GM23248 (cell line): ENCODE measurements at places on chromosomes 5 and 9. TPM values are rescaled to one million over a fixed set of nuclear protein-coding genes. Genes with fewer than 3 reads are reported as not detected.

DNA sequence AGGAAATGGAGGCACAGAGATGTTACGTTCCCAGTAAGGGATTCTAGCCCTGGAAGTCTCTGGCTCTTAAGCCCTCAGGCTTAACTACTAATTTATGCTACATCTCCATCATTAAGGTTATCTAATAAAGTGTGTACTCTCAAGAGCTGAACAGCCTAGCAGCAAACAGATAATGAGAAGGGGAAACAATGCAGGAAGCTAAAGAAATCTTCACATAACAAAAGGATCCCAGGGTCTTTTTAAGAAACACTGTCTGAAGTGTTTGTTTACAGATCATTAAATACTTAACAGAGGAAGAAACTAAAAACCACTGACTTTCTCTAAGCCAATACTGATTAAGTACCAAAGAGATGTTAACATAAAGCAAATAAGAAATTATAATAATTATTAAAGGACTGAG lies 129.0 kb downstream of the PAPPA start:
- DNase-seq: no peak

Gene C9orf72
- total RNA-seq: 4.0 and 5.1 TPM in 2 replicates

- no peak for DNase-seq
Measured at GRCh38 chr9:38337706-38338264, 54.7 kb upstream of the ALDH1B1 start.

Gene EIF4E1B
- total RNA-seq: not detected in 2 replicates

- DNase-seq: no peak
Measured at GRCh38 chr5:59301727-59302126, 591.8 kb downstream of the PDE4D start.

GRCh38 chr5:109168151-109168550 lies 241.6 kb downstream of the PJA2 start:
- DNase-seq: no peak

DNA sequence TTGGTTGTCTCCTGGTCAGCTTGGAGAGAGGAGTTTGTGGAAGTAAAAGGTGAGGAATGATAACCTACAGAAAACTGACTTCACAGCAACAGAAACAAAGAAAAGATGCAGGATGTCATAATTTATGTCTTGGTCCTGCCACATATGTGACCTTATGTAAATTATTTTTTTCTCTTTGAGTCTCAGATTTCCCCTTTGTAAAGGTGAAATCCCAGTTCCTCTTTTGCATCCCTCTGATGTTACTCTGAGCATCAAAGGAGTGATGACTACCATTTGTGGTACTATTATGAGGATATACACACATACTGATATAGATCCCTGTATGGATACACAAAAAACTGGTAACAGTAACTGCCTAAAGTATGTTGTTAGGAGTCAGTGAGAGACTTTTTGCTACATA lies 1.4 kb upstream of the THG1L start:
- no peak for DNase-seq

GRCh38 chr5:88658886-88659285 lies 224.1 kb downstream of the MEF2C start:
- no peak for DNase-seq

DNA sequence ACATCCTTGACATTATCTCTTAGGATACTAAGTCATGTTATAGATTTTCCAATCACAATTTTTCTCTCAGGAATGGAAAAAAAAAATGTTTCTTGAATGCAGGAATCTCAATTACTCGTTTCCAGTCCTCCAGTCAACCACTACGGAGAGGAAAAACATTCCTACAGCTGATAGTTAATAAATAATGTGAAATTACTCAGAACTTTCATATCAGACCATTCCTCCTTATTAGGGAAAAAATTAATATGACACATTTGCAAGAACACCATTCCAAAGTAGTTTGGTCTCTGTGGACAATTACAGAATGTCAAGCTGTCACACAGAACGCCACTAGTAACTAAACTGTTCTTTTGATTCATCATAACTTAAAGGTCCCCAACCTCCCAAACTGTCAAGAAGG lies 31.5 kb downstream of the MED27 start:
- no peak for DNase-seq

- DNase-seq: no peak
Measured at GRCh38 chr5:181028032-181028819, 11.8 kb upstream of the BTNL9 start.

GRCh38 chr9:36328798-36329411 lies 70.7 kb upstream of the GNE start:
- DNase-seq: peak; percentile 70

Gene BHMT2
- total RNA-seq: 4.4 and 15.9 TPM in 2 replicates

DNA sequence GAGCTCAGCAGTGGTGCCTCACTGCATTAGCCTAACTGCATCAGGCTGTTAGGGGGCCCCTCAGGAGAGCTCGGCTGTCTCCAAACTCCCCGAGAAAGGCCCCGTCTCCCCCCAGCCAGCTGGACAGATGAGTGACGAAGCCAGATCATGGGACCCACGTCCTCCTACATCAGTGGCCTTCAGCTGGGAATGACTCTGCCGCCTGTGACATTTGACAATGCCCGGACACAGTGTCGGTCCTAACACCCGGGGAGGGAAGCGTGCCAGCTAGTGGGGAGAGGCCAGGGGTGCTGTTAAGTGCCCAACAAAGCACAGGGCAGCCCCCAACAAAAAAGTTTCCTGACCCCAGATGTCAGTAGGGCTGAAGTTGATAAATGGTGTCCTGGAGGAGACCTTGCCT lies 375.2 kb upstream of the IRX2 start:
- no peak for DNase-seq

Gene PDE6A
- not detected in 2 replicates for total RNA-seq

- DNase-seq: peak; percentile 39
Measured at GRCh38 chr5:157816682-157817386, 42.1 kb downstream of the CLINT1 start.

- no peak for DNase-seq
Measured at GRCh38 chr9:93318480-93318879, 133.0 kb upstream of the FAM120A start.

GRCh38 chr9:98117984-98118639 lies 910 bp downstream of the TRIM14 start:
- DNase-seq: peak; percentile 30

Gene FGF10
- not detected in 2 replicates for total RNA-seq

DNA sequence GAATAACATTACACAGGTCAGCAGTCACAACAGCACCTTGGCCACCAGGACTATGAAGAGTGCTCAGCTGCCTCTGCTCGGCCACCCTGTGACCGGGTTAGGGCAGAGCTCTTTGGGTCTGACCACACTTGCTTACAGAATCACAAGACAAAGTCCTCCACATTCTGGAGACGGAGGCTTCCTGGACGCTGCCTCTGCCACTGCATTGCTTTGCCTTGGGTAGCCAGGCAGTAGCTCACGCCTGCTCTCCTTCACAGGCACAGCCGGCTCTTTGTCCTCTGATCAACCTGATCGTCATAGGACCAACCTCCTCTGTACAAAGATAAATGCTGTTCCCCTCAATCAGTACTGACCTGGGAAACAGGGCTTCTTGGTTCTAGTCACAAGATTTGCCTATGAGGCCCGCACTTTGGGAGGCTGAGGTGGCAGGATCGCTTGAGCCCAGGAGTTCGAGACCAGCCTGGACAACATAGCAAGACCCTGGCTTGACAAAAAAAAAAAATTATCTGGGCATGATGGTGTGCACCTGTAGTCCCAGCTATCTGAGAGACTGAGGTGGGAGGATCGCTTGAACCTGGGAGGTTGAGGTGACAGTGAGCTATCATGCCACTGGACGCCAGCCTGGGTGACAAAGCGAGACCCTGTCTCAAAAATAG lies 128.4 kb upstream of the IER5L start:
- no peak for DNase-seq

GRCh38 chr5:153400931-153401330 lies 89.5 kb upstream of the GRIA1 start:
- DNase-seq: peak; percentile 78

Gene NPDC1
- 41.9 and 43.1 TPM in 2 replicates for total RNA-seq

- peak; percentile 92 for DNase-seq
Measured at GRCh38 chr9:98998441-98999151, 54.9 kb downstream of the COL15A1 start.

Gene MEIKIN
- total RNA-seq: not detected in 2 replicates

DNA sequence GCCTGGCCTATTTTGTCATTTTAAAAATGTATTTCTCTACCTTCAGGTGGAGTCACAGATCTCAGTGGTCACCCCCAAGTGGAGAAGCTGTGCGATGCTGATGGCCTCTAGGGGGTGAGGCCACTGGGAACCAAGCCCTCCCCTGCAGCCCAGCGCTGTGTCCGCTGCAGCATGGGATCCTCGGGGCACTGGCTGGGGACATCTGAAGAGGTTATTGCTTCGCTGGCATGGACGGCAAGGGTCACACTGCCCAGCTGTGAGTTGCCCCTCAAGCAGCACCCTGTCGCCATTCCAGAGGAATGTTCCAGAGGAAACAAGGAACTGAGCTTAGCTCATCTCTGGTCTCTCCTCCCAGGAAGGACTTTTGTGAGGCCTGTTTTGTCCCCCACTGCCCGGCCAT lies 119.6 kb upstream of the S1PR3 start:
- DNase-seq: no peak

DNA sequence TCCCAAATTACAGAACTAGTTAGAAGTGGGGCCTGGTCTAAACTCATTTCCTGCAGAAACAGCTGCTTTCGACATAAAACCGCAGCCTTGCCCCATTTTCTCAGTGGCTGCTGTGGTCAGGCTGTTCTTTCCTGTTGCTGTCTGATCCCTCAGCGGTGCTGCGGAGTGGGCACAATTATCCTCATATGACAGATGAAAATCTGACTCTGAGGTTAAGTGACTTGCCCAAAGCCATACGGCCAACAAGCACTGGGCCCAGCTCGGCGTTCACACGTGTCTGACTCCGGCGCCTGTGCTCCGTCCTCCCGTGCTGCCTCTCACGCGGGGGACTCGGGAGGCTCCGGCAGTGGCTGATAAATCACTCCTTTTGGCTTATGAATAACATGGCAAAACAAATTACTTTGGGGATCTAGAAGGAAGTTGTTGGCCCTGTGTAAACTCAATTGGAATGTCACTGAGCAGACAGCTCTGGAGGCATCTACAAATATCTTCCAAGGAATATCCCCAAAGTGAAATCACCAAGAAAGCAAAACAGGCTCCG lies 142.6 kb upstream of the LMX1B start:
- peak; percentile 91 for DNase-seq

GRCh38 chr5:181052672-181053487 lies 12.8 kb downstream of the BTNL9 start:
- DNase-seq: peak; percentile 23

Gene IFNA7
- not detected in 2 replicates for total RNA-seq

DNA sequence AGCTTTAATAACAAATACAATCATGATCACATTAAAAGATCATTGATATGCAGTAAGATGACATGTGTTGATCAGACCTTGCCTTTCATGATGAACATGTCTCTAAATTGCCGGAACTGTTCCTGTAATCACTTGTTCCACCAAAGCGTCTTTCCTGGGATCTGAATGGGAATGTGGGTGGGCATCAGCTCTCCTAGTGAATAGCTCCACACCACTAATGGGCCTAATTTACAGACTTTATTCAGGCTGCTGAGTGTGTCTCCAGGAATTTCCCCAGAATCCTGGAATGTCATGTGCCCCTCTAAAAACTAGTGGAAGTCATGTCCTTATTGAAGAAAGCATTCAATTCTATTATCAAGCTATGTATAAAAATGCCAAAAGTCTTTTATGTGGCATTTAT lies 765.1 kb upstream of the CTNND2 start:
- no peak for DNase-seq

DNA sequence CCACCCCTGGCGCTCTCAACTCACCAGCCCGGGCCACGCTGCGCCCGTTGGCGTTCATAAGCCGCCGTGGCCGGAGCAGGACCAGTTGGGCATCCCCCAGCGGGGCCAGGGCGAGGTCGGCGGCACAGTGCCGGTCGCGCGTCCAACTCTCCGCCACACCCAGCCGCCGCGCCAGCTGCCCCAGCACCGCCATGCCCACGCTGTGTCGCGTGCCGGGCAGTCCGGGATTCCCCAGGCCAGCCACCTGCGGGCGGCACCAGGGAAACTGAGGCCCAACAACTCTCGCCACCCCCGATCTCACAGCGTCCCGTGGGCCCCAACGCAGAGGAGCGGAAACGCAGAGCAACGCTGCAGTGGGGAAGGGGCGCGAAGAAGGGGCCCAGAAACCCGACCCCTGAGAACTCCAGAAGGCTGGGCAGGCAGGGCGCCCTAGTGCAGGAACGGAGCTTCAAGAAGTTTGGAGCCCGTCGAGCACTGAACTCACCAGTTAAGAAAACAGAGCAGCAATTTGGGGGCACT lies 453 bp downstream of the PTRH1 start:
- DNase-seq: peak; percentile 68

- DNase-seq: peak; percentile 23
Measured at GRCh38 chr5:92613546-92613945, 967.5 kb downstream of the NR2F1-AS1 start.

Gene OSMR
- 52.5 and 70.8 TPM in 2 replicates for total RNA-seq

GRCh38 chr9:95060234-95060633 lies 257.3 kb downstream of the FANCC start:
- DNase-seq: no peak

Gene CDH12
- total RNA-seq: not detected in 2 replicates

Gene MPDZ
- total RNA-seq: 29.2 and 31.9 TPM in 2 replicates

GRCh38 chr5:51104556-51104955 lies 278.7 kb upstream of the ISL1 start:
- DNase-seq: no peak

Gene LAMC3
- not detected in 2 replicates for total RNA-seq

GRCh38 chr9:131546336-131547084 lies 1.2 kb downstream of the PRRT1B start:
- peak; percentile 41 for DNase-seq

DNA sequence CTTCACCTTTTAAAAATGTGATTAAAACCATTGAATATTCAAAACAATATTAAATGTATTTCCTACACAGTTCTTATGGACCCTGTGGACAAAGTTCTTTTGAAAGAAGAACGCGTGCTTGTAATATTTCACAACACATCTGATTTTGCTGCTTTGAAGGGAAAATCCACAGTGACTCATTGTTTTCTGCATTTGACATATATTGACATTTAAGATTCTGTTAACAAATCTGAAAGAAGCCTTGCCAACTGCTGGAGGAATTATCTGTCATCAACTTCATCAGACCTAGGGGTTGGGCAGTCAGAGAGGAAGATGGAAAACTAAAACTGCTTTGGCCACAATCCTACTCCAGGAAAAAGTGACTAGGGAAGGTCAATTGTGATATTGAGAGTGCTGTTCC lies 56.9 kb upstream of the RASEF start:
- no peak for DNase-seq

Gene ANXA6
- total RNA-seq: 384 and 409 TPM in 2 replicates

GRCh38 chr5:169978714-169979113 lies 1.6 kb downstream of the INSYN2B start:
- DNase-seq: peak; percentile 63

Gene TMEM174
- not detected in 2 replicates for total RNA-seq

Gene C9
- not detected in 2 replicates for total RNA-seq

Gene KIF4B
- total RNA-seq: not detected in 2 replicates

- DNase-seq: no peak
Measured at GRCh38 chr9:83140061-83140460, 77.1 kb upstream of the RASEF start.

DNA sequence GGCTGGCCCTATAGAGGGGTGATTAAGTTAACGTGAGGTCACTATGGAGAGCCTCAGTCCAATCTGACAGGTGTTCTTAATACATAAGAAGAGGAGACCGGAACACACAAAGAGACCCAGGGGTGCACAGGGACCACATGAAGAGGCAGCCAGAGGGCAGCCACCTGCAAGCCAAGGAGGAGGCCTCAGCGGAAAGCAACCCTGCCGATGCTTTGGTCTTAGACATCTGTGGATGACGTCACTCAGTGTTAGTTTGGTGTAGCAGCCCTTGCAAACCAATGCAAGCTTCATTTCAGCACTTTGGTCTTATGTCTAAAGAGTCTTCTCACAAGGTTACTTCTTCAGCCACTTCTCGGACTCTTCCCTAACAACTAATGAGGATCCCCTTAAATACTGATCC lies 47.6 kb upstream of the GRHPR start:
- no peak for DNase-seq

Gene PPP2R2B
- 0.11 TPM in 1 of 2 replicates, not detected in the other for total RNA-seq

Gene ENHO
- not detected in 2 replicates for total RNA-seq

Gene IFNB1
- not detected in 2 replicates for total RNA-seq
